ENCODE measurements at places on chromosomes 2 and 18. TPM values are rescaled to one million over a fixed set of nuclear protein-coding genes. Genes with fewer than 3 reads are reported as not detected.

The OSR1 gene
- 0.24 TPM for total RNA-seq

GRCh38 chr18:66560094-66560493, 43.8 kb downstream of the CDH19 start:
- DNase-seq, result no peak

The ARMC9 gene
- 33.8 TPM for total RNA-seq

DNA sequence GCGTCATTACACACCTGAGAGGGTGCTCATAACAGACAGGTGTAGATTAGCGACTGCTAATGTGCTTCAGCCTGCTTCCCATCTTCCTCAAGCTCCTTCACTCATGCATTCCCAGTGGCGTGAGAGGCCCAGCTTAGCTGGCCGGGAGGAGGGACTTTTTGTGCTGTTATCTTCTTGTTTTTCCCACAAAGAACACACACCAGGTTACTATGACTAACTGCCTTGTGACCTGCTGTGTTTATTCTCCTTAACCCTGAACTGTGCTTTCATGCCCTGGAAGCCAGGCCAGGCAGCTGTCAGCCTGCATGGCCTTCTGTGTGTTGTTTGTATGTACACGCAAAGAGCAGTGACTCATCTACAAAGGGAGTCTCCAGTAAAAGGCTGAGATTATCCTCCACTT, 143.8 kb downstream of the PIEZO2 start:
- no peak for DNase-seq

- DNase-seq, result no peak
These were observed 80.1 kb upstream of the MAP3K20 start for GRCh38 chr2:172995323-172996244.

DNA sequence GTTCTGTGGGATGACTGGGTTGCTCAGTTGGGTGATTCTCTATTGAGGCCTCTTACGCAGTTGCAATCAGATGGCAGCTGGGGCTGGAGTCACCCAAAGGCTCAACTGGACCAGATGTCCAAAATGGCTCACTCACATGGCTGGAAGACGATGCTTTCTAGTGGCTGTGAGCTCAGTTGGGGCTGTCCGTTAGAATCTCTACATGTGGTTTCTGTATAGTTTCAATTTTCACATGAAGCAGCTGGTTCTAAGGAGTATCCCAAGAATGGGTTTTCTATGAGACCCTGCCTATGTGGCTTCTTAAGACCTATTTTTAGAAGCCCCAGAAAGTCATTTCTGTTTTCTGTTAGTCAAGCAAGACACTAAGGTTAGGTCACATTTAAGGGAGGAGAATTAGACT, 4.4 kb downstream of the XRCC5 start:
- DNase-seq, result no peak

- peak; percentile 44 for DNase-seq
These were observed 104.9 kb downstream of the MBD2 start for GRCh38 chr18:54119524-54120019.

All from H9 (cell line).